Central memory CD8-positive, alpha-beta T cell (primary cell): ENCODE measurements at places on chromosomes 13 and 19.

- H3K36me3 ChIP-seq = no peaks in the 10 kb centered on the region
- no peaks in the 10 kb centered on the region for H3K4me1 ChIP-seq
- DNase-seq = no peak
- H3K27me3 ChIP-seq = peaks cover 19% of the 10 kb centered on the region
- no peak overlapping the region for H3K27ac ChIP-seq
- H3K4me3 ChIP-seq = no peak overlapping the region
Observed at GRCh38 chr19:15159251-15159650, 41.5 kb downstream of the NOTCH3 start.

GRCh38 chr19:18446145-18446810, 8.3 kb upstream of the ISYNA1 start:
- peaks cover 42% of the 10 kb centered on the region for H3K36me3 ChIP-seq
- H3K27me3 ChIP-seq = no peaks in the 10 kb centered on the region
- no peak for DNase-seq

DNA sequence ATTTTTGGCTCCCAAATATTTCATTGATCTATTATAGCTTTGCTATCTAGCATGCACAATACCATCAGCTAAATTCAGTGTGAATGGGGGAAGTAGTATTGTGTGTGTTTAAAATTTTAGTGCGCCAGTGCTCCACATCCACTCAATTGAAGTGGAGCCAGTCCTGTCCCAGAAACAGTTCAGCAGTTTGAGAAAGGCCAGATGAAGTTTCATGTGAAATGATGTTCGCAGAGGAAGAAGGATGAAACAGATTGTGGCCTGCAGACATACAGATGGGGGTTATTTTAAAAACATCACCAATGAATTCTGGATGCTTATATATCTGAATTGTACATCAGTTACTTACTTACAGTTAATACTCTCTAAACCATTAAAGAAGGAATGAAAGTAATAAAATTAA, 129.4 kb downstream of the SPRY2 start:
- H3K36me3 ChIP-seq = no peaks in the 10 kb centered on the region
- no peaks in the 10 kb centered on the region for H3K4me1 ChIP-seq
- no peak overlapping the region for H3K27ac ChIP-seq

GRCh38 chr13:33362986-33363727, 77.6 kb upstream of the STARD13 start:
- DNase-seq = no peak
- H3K36me3 ChIP-seq = peaks cover 2% of the 10 kb centered on the region
- H3K27ac ChIP-seq = no peak overlapping the region
- H3K27me3 ChIP-seq = peaks cover 13% of the 10 kb centered on the region
- no peak overlapping the region for H3K4me3 ChIP-seq

GRCh38 chr13:112708560-112709240, 18.9 kb downstream of the ATP11A start:
- no peak overlapping the region for H3K27ac ChIP-seq
- peaks cover 5% of the 10 kb centered on the region for H3K36me3 ChIP-seq
- H3K4me1 ChIP-seq = peaks cover 19% of the 10 kb centered on the region
- H3K4me3 ChIP-seq = no peak overlapping the region
- H3K27me3 ChIP-seq = no peaks in the 10 kb centered on the region

DNA sequence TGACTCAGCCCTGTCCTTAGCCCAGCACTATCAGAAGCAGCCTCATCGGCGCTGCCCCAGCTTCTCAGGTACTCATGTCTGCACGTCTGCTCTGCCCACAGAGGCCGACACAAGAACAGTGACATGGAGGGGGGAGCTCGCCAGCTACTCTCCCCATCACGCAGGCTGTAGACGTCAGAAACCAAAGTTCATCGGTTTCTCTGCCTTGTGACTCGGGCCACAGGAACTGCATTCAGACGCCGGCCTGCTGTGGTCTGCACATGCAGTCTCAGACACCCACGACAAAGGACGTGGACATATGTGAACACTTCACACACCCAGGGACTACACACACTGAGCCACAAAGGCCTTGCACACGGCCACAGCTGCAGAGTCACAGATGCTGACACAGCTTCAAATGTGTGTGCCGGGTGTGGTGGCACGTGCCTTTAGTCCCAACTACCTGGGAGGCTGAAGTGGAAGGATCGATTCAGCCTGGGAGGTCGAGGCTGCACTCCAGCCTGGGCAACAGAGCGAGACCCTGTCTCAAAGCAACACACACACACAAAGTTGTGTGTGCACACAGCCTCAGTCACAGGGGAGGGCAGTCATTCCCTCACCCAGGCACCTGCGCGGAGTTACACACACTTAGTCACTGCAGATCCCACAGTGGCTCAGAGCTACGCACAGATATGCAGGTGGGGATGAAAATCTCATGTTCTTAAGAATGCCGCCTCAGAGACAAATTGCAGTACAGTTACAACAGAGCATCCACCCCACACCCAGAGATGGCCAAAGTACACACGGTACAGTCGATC, 4.9 kb upstream of the ZFP36 start:
- peak overlapping the region; percentile 92 for H3K27ac ChIP-seq
- DNase-seq = peak; percentile 91
- peak overlapping the region; percentile 80 for H3K4me3 ChIP-seq
- H3K27me3 ChIP-seq = no peaks in the 10 kb centered on the region
- peaks cover 64% of the 10 kb centered on the region for H3K4me1 ChIP-seq
- H3K36me3 ChIP-seq = peaks cover 48% of the 10 kb centered on the region

DNA sequence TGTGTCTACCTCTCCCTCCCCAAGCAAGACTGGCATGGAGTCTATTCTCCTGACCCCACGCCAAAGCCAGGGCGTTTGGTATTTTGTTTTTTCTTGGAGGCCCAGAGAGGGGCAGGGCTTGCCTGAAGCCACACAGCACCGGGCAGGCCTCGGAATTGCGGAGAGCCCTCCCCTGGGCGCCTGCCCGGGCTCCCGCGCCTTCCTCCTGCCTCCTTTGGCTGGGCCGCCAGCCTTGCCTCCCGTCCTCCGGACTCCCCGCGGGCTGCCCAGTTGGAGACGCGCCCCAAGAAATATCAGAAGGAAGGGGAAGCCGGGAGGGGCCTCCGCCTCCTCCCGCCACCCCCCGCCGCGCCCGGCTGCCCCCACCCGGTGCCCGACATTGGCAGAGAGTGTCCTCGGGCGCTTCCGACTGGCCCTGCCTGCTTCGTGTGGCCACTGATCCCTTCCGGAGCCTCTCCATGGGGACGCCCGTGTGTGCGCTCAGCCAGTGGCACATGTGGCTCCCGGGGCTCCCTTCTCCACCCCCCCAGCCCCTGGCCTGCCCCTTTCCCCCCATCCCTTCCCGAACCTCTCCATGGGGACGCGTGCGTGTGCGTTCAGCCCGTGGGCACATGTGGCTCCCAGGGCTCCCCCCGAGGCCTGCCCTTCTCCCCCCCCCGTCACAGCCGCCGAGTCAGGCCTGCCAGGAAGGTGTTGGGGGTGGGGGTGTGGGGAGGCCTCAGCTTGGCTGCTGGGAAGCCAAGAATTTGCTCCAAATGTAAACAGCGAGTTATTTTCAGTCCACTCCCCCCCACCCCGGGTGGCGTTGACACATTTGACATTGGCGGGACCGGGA, 37.3 kb downstream of the NFIC start:
- peaks cover 5% of the 10 kb centered on the region for H3K36me3 ChIP-seq
- no peak overlapping the region for H3K27ac ChIP-seq
- no peaks in the 10 kb centered on the region for H3K27me3 ChIP-seq
- H3K4me3 ChIP-seq = no peak overlapping the region
- no peak for DNase-seq
- peaks cover 11% of the 10 kb centered on the region for H3K4me1 ChIP-seq
